Activated CD4-positive, CD25-positive, alpha-beta regulatory T cell treated with anti-CD3 and anti-CD28 coated beads, Interleukin-2, amount 50 U/mL, for 16 hours (primary cell): ENCODE measurements at places on chromosomes 6 and 20.
A peak's percentile ranks its signal among the peaks of the same experiment; 100 is the strongest.

- peak; percentile 66 for DNase-seq
Observed at GRCh38 chr6:89371849-89372505, 19.5 kb upstream of the UBE2J1 start.

DNA sequence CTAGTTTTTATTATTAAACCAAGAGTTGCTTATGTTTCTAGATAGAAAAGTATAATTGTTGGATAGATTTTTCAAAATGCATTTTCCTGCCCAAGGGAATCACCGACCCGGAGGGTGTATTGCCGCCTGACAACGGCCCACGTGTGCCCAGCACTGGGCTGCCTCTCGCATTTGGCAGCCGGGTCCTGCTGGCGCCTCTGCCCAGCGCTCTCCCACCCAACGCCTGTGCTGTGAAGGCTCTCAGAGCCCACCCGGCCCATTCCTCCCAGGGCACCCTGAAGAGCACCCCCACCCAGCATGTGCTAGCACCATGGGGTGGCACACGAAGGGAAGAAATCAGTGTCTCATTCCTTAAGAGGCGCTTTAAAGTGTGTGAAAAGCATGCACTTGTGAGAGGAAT is 88.3 kb upstream of the AFDN start:
- no peak for DNase-seq

DNA sequence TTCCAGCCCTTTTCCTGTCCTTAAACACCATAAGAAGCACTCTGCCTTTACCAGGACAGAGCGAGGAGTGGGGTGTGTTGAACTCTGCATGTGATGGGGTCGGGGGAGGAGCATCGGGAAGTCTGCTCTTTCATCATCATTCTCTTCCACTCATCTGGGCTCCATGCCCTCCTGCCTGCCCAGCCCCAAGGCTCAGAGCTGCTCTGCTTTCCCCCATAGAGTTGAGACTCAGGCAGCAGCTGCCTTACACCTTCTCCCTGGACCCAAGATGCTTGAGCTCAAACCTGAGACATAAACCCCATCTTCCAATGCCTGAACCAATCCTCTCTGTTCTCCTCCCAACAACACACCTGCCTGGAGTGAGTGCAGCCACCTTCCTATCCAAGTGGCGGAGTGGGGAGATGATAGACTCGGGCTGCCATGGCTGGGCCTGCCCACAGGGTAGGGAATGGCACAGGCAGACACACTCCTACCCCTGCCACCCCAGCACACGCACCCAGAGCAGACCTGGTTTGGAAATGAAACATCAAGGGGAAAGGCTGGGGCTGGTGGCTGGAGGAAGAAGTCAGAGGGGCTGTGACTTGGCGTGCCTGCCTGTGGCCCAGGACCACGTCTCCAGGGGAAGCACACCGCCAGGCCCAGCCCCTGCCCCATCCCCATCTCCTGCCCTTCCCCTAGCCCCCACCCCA is 28.4 kb downstream of the TFEB start:
- DNase-seq = no peak

DNA sequence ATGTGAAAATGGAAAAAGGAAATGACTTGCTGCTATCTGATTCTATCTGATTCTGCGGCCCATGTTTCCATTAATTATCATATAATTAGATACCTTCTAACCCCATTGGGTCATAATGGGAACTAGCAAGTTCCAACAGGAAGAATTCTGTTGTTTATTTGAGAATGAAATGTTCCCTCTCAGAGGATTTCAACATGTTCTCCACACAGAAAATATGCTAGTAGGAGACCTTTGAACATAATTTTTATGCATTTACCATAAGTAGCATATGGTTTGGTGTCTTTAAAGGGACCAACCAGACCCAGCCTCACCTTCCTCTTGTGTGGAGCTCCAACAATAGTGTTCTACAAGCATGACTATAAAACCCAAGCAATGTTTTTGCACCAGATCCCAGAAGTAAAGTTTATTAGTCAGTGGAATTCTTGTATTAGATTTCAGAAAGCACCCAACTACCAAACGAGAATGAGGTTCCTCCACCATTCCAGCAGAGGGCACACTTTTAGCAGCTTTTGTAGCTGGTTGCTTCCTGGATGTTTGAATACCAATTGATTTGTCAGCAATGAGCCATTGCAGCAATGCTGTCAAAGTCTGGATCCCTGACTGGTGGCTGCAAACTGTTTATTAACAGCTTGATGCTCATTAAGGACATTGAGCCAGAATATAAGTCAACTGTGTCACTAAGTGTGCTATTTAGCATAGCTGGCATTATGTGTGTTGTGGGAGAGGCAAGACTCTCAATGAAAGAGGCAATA is 143.6 kb upstream of the GJE1 start:
- no peak for DNase-seq

GRCh38 chr6:39729945-39730344 is 4.7 kb upstream of the KIF6 start:
- no peak for DNase-seq

- DNase-seq = no peak
Observed at GRCh38 chr20:57685146-57685758, 24.6 kb downstream of the PMEPA1 start.

DNA sequence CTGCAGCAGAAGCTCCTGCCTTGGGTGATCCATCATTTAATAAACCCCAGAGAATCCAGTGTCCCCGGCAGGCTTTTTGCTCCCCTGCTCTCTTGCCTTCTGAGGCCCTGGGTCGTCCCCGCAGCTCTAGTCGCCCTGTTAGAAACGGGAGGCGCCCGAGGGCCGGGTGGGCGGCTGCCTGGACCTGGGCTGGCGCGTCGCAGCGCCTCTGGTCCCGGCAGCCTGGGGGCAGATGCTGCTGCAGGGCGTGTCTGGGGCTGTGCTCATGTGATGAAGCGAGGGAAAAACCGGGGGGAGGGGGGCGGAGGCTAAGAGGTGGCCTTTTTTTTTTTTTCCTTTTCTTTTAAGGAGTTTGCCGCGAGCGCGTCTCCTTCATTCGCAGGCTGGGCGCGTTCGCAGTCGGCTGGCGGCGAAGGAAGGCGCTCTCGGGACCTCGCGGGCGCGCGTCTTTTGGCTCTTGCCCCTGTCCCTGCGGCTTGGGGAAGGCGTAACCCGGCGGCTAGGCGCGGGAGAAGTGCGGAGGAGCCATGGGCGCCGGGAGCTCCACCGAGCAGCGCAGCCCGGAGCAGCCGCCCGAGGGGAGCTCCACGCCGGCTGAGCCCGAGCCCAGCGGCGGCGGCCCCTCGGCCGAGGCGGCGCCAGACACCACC is 394 bp downstream of the AKAP12 start:
- no peak for DNase-seq
